ENCODE measurements at places on chromosomes 12 and 14. TPM values are rescaled to one million over a fixed set of nuclear protein-coding genes. Genes with fewer than 3 reads are reported as not detected.

The DLGAP5 gene
- 60.6 TPM for total RNA-seq

The IKZF4 gene
- 11.7 TPM for total RNA-seq

The OR4E2 gene
- total RNA-seq: not detected

The TAS2R8 gene
- not detected for total RNA-seq

The L2HGDH gene
- 14.2 TPM for total RNA-seq

The NELL2 gene
- total RNA-seq: 1.6 TPM

The PIWIL1 gene
- not detected for total RNA-seq

The STAC3 gene
- total RNA-seq: 6.1 TPM

The ESPL1 gene
- 127 TPM for total RNA-seq

The FAM181A gene
- not detected for total RNA-seq

The HEBP1 gene
- total RNA-seq: 13.9 TPM

The NUDT14 gene
- 10.2 TPM for total RNA-seq

Data from natural killer cell treated with Interleukin-12 subunit alpha and Interleukin-12 subunit beta and Interleukin-15 and Interleukin-18, amount 100 ng/mL, for 72 hours (primary cell).